ENCODE measurements at places on chromosomes 12 and 14. TPM values are rescaled to one million over a fixed set of nuclear protein-coding genes. Genes with fewer than 3 reads are reported as not detected.

The GPR137C gene
- total RNA-seq, result 1.4 TPM

The GPR68 gene
- 1.0 TPM for total RNA-seq

The TMEM30B gene
- 1.9 TPM for total RNA-seq

The SLC25A47 gene
- not detected for total RNA-seq

The IGF1 gene
- total RNA-seq, result 4.7 TPM

The GLIPR1 gene
- 15.9 TPM for total RNA-seq

The CLEC4C gene
- not detected for total RNA-seq

The GLT1D1 gene
- total RNA-seq, result not detected

The CHGA gene
- total RNA-seq, result not detected

The OVCH1 gene
- total RNA-seq, result 0.11 TPM

The INHBC gene
- total RNA-seq, result not detected

The APOF gene
- total RNA-seq, result not detected

The HOXC6 gene
- total RNA-seq, result 0.65 TPM

The KRT71 gene
- total RNA-seq, result not detected

The TAS2R19 gene
- total RNA-seq, result 0.77 TPM

The IL26 gene
- total RNA-seq, result not detected

The SLC39A2 gene
- 0.35 TPM for total RNA-seq

The FITM1 gene
- 135 TPM for total RNA-seq

The FAM181A gene
- not detected for total RNA-seq

The CTSG gene
- total RNA-seq, result 0.46 TPM

The PNMA1 gene
- 36.3 TPM for total RNA-seq

The LRRK2 gene
- total RNA-seq, result 16.8 TPM

The PRR13 gene
- total RNA-seq, result 84.4 TPM

The TMEM121 gene
- total RNA-seq, result 2.8 TPM

The KRT2 gene
- not detected for total RNA-seq

The KLRB1 gene
- total RNA-seq, result 0.46 TPM

The STXBP6 gene
- 31.7 TPM for total RNA-seq

The SLCO1B3 gene
- not detected for total RNA-seq

The ADGRD1 gene
- total RNA-seq, result 244 TPM

The ACSM4 gene
- total RNA-seq, result not detected

The ADSS1 gene
- total RNA-seq, result 212 TPM

The C3AR1 gene
- 7.3 TPM for total RNA-seq

The ADIPOR2 gene
- total RNA-seq, result 43.0 TPM

The SARNP gene
- 54.9 TPM for total RNA-seq

The METTL17 gene
- 27.0 TPM for total RNA-seq

The AVPR1A gene
- total RNA-seq, result 0.23 TPM

The SLCO1B1 gene
- not detected for total RNA-seq

The AQP5 gene
- total RNA-seq, result 2.0 TPM

The PRR4 gene
- 2.1 TPM for total RNA-seq

The RHOJ gene
- 14.2 TPM for total RNA-seq

The SLC10A1 gene
- total RNA-seq, result not detected

The FLRT2 gene
- 13.4 TPM for total RNA-seq

The KRT79 gene
- not detected for total RNA-seq

The CCDC88C gene
- total RNA-seq, result 2.5 TPM

The LRP1-AS gene
- total RNA-seq, result not detected

The TTC8 gene
- total RNA-seq, result 7.8 TPM

The DLK1 gene
- total RNA-seq, result not detected
